Cardiac muscle cell (in vitro differentiated cells and primary cell): ENCODE measurements at places on chromosomes 7 and 10.

DNA sequence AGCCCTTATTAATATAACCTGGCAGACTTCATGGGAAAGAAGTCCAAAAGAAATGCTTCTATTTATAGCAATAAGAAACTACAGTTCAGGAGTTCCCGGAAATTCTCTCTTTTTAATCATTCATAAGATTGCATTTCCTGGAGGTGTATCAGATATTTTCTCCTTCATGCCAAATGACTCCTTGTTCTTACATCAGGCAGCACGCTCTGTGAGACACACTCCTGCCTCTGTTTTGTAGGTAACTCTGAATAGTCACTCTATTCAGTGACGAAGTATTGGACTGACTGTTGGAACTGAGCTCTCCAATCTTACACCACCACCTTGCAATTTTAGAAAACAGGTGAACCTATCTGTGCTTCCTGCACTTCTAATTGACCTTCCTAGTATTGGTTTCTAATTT is 78.7 kb upstream of the MSRB2 start:
- no peak for DNase-seq

GRCh38 chr10:116763440-116763839 is 21.1 kb upstream of the HSPA12A start:
- DNase-seq, result no peak

- DNase-seq, result no peak
Measured at GRCh38 chr7:139427788-139428187, 55.7 kb downstream of the KLRG2 start.

DNA sequence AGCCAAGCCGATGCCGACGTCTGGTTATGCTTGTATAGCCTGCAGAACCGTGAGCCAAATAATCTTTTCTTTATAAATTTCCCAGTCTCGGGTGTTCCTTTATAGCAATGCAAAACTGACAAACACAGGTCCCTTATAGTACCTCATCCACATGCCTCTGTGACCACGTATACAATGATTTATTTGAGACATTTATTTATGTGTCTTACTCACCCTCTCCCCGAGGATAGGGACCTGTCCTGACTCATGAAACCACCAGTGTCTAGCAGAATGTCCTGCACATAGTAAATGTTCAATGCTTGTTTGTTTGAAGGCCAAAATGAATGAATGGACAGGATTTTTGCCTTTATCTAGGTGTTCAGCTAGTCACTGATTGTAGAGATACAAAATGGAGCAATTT is 147.9 kb upstream of the FZD8 start:
- no peak for DNase-seq

DNA sequence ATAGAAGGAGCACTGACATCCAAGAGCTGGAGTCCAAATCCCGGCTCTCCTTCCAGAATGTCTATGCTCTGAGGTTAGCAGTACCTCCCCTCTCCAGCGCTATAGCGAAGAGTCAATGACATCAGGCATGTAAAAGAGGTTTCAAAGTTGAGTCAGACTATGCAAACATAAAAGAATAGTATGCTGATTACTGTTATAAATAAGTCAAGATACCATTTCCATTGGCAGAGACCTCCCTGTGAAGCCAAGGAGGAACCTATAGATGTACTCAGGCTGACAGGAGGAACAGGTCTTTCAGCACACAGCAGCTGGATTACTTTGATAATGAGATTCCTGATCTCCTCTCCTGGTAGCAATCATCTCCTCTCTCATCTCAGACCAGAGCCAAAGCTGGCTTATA is 103.9 kb upstream of the EFCAB10 start:
- DNase-seq, result no peak

DNA sequence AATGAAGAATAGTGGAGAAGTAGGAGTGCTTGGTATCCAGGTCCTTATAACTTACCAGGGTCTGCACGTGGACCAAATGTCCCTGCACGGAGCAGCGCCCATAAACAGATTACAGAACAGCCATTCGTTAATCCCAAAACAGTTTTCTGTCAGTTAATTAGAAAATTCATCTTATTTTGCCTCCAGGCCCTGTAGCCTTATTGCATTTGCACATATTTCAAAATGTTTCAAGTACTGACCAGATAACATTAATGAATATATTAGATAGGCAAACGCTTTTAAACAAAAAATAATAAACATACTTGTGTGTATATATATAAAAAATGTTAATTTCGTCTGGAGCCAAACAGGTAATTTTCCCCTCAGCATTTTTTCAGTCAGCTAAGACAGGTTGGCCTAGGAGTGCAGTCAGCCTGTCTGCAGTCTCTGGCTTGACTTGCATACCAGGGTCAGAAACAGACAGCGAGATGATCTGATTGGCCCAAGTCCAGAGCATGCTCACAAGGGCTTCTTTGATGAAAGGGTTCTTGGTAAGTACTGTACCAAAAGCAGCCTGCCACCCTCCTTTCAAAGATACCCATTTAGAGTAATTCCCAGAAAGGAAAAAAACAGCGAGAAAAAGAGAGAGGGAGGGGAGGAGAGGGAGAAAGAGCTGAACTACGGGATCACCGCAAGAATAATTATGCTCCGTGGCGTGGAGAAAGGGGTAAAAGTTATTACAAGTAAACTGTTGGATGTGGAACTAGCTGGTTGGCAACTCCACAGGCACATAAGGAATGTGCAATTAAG is 194.4 kb upstream of the TCF7L2 start:
- peak; percentile 69 for DNase-seq

DNA sequence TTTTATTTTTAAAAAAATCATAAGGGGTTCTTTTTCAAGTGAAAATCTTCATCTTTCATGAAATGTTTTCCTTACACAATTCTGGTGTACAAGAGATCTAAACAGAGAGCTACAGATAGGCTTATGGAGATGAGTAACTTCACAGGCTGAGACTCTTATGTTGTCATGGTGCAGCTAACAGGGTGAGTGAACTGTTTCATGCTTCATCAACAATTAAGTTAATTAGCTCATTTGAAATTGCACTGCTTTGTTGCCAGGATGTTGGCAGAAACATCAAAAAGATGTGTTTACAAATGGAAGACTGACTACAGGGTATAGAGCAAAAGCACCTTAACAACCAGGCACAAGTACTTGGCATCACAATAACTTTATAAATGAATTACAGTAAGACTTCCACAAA is 230.8 kb downstream of the FOXP2 start:
- DNase-seq, result no peak

- peak; percentile 69 for DNase-seq
Measured at GRCh38 chr7:774161-775109, 47.4 kb upstream of the PRKAR1B start.

- no peak for DNase-seq
Measured at GRCh38 chr7:3806516-3806915, 505.5 kb downstream of the SDK1 start.

DNA sequence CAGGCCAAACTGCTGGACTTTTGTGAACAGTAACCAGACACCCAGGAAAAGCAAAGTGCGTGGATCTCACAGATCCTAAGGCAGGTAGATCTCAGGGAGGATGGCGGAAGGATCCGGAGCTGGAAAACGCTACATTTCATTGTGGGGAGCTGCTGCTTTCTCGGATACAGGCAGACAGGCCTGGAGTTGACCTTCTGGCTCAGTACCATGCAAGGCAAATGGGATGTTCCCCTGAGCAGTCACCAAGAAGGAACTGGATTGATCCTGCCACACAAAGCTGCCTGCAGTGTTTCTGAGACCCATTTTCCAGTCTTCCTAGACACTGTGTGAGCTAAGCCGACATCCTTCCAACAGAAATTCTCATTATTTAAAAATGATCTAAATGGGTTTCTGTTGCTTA is 65.5 kb downstream of the ZRANB1 start:
- DNase-seq, result no peak

- DNase-seq, result no peak
Measured at GRCh38 chr7:115038158-115038557, 116.3 kb downstream of the MDFIC start.

GRCh38 chr7:154425271-154425670 is 373.1 kb downstream of the DPP6 start:
- no peak for DNase-seq

GRCh38 chr7:103686763-103687162 is 240.8 kb upstream of the SLC26A5 start:
- no peak for DNase-seq

GRCh38 chr7:153476166-153476565 is 576.0 kb upstream of the DPP6 start:
- DNase-seq, result no peak

DNA sequence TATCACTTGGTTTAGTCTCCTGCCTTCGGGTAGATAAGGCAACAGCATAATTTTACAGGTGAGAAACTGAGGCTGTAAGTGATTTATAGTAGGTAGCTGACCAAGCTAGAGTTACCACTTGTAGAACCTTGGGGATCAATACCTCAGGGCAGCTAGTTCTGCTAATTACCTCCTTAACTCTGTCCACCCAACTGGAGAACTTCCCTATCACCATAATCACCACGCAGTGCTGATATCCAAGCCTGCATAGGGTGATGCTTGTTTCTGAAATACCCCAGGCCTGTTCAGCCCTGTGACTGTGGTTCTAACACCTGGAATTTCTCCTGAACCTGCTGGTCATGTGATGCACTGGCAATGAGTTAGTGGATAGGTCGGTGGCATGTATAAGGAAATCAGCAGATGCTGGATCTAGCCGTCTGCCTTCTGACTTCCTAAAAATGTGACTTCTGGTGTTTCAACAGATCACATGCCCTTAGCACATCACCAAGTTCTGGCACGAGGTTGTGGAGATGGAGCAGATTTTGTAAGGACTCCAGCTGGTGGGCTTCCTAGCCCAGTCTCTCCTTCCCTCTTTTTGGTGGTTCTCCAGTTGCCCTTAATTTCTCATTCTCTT is 15.3 kb downstream of the PLAU start:
- DNase-seq, result no peak

DNA sequence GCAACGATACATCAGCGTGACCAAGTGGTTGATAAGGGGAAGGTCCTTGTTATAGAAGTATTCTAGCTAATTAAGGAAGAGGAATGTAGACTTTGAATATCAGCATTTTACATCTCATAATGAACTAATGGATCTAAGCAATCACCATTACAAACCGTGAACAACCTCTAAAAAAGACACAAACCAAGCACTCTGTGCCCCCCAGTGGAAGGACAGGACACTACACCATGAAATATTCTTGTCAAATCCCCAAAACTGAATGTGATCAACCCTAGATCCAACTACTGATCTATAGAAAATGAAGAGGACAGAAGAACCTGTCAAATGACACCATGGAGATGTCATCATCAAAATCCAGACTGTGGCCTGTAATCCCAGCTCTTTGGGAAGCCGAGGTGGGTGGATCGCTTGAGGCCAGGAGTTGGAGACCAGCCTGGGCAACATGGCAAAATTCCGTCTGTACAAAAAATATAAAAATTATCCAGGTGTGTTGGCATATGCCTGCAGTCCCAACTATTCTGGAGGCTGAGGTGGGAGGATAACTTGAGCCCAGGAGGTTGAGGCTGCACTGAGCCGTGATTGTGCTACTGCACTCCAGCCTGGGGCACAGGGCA is 111.3 kb upstream of the CARD11 start:
- DNase-seq, result peak; percentile 60

DNA sequence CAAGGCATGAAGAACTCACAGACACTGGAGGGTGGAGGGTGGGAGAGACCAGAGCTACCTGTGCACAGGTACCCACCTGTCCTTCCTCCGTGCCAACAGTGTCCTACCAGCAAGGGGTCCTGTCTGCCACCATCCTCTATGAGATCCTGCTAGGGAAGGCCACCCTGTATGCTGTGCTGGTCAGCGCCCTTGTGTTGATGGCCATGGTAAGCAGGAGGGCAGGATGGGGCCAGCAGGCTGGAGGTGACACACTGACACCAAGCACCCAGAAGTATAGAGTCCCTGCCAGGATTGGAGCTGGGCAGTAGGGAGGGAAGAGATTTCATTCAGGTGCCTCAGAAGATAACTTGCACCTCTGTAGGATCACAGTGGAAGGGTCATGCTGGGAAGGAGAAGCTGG is 21.8 kb downstream of the PRSS2 start:
- no peak for DNase-seq

DNA sequence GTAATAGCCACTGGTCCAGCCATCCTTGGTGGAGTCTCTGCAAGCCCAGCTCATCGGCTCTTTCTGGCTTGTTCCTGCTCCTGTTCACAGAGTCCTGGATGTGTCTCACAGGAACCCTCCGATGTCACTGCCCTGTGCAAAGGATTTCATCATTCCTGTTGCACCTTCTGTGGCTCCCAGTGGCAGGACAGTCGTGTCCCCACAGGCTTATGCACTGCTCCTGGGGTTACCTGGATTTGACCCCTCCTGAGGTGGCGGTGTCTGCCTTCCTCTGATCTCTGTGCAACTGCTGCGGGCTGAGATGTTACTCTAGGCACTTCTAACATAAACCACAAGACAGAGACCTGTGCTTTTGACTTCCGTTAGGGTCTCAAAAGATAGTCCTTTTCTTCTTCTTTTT is 30.6 kb downstream of the APBB1IP start:
- DNase-seq, result no peak

DNA sequence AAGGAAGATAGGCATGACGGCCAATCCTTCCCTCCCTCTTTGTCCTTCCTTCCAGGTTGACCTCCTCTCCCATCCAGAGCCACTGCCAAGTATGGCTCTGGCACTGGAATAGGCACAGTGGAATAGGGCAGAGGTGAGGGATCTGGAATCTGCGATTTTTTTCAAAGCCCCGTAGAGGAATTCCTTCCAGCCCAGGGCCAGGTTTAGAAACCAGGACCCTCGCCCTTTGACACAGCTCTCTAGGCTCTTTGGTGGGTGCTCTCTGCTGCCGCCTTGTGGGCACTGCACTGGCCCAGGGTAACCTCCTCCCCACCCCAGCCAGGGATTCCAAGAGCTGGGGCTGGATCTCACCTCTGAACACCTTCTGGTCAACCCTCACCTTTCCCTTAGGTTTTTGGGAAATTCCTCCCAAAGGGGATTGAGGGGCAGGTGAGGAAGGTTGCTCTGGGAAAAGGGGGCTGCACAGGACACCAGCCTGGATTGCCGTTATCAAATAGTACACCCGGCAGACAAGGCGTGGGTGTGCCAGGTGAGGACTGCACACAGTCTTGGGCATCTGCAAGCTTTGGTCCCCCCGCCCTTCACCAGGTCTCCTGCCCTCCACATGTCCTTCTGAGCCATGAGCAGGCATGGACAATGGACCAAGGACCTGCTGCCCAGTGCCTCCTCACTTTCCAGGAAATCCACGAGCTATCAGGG is 22.8 kb downstream of the C10orf105 start:
- peak; percentile 77 for DNase-seq

DNA sequence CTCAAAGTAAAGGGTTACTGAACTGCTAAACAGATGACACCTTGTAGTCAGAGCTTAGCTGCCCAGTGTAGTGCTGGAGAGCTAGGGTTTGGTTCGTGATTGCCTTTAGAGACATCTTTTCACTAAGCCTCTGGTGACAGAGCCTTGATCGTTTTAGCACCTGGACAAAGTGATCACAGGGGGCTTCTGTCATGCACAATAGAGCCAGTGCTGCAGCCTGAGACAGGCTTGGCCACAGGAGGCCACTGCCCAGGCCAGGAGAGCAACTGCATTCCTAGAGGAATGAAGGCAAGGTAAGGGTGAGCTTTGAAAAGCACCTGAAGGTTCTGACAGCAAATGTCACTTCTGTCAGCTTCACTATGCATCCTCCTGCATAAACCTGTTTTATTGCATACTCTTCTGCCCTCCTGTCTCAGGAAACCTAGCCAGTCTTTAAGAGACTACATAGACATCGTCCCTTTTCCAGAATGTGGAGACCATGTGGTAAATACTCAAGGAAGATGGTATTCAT is 122.9 kb downstream of the NPY start:
- no peak for DNase-seq
